ENCODE measurements at places on chromosomes 7 and 10.

- no peak for DNase-seq
Measured at GRCh38 chr7:94313926-94314325, 80.8 kb upstream of the COL1A2 start.

DNA sequence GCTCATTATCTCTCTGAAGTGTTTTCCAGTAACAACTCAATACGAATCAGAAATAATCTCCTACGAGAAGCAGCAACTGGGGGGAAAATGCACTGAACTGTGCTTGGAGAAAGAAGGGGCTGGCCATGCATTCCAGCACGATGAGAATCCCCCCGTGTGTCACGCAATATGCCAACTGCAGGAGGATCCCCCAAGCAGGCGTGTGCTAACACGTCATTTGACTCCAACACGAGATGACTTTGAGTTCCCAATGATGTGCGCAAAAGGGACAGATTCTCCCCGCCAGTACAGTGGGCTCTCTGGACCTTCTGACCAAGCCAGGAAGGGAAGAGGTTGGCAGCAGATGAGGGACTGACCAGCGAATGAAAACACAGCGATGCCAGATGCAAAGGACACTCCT is 105.5 kb downstream of the KCNMA1 start:
- no peak for DNase-seq

DNA sequence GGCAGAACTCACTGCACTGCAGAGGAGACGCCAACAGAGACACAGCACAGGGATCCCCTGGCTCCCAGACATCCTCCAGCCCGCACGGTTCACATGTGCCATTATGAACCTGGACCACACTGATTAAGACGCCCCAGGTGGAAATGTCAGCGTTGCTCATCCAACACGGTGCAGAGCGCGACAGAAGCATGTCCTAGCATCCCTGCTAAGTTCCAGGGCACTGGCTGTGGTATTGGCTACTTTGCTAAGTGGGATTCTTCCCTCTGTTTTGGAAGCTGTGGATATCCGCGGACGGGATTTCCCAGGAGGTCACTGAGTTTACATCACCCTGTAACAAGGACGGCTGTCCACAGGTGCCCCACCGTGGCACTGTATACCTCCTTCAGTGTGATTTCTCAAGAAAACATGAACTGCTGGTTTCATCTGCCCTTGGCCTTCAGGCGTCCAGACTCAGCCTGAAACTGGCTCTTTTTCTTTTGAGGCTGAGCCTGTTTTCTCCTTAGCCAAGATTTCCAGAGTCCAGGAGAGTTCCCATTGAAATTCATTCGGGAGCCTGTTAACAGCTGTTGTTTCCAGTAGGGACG is 324.0 kb downstream of the WDR37 start:
- no peak for DNase-seq

- no peak for DNase-seq
Measured at GRCh38 chr10:16910793-16911164, 93.6 kb upstream of the RSU1 start.

GRCh38 chr7:155166673-155167370 is 96.7 kb downstream of the HTR5A start:
- no peak for DNase-seq

DNA sequence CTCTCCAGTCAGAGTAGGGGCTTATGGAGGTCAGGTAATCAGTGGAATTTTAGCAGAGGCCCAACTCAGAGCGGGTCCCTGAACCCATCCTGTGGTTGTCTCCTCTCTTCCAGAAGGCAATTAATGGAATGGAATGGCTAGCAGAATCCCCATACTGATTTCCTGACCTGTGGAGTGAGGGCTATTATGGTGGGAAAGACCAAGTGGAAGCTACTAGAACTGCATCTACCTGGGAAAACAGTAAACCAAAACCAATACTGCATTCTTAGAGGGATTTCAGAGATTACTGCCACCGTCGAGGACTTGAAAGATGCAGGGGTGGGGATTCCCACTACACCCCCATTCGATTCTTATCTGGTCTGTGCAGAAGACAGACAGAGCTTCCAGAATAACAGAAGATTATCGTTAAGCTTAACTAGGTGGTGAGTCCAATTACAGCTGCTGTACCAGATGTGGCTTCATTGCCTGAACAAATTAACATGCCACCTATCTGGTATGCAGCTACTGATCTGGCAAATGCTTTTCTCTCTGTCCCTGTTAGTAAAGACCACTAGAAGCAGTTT is 73.2 kb downstream of the LMBR1 start:
- no peak for DNase-seq

- no peak for DNase-seq
Measured at GRCh38 chr7:104758504-104758903, 255.5 kb upstream of the KMT2E start.

Measured in stimulated activated CD8-positive, alpha-beta memory T cell treated with anti-CD3 and anti-CD28 coated beads, Interleukin-4, amount 100 ng/mL, for 4 hours (primary cell).